ENCODE measurements at places on chromosomes 2 and 18.

GRCh38 chr18:8989017-8989416 lies 113.5 kb upstream of the NDUFV2 start:
- no peak for DNase-seq

DNA sequence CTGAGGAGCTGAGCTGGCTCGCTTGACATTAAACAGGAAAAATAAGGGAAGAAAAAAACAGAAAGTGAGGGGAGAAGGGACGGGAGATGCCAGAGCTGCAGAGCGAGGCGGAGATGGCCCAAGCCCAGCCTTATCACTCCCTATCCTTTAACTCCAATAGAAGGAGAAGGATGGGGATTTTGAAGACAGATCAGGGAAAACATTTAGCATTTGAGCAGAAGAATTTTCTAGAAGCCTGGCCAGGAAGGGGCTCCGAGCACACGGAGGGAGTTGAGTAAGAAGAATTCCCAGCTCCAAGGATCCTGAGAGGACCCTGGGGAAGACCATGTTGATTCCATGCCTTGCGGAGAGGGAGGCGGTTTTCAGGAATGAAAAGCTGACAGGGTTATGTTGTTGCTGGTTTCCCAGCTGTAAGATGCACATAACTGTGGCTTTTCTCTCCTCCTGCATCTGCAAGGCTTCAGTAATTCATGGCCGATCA lies 35.6 kb downstream of the TWIST2 start:
- no peak for DNase-seq

DNA sequence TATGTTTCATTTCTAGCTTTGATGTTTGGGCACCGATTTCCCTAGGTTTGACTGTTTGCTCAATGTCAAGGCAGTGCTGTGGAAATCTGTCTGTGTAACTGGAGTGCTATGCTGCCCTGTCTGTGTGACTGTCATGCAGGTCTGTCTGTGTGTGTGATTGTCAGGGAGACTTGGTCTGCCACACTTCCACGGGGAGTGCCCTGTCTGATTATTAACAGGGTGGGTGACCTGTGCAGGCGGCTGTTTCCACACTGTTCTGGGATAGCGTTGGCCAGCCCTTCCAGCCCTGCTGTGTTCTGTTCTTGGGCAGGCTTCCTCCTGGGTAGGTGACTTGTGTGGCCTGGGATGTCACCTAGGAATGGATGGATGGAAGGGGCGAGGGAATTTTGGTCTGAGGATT lies 85.3 kb downstream of the FHOD3 start:
- DNase-seq, result no peak

DNA sequence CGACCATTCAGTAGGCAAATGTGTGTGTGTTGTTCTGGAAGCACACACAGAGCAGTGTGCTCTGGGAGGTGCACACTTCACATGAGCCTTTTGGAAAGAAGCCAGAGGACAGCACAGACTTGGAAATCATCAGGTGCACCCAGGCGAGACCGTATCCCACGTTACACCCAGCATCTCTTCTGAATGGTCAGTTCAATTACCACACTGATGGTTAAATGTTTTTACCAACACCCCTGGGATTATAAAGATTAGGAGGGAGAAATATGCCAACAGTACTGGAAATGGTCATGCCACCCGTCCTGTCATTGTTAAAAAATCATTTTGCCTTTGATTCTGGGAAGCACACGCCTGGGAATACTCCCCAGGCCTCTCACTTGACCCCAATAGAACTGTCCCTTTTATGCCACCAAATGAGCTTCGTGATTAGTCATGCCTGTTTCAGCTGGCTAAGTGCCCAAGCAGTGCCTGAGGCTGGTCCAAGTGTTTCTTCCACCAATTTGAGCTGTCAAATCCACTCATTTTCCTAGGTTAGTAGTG lies 183.7 kb downstream of the NRP2 start:
- DNase-seq, result no peak

GRCh38 chr2:209380293-209380692 lies 43.6 kb upstream of the MAP2 start:
- DNase-seq, result no peak

DNA sequence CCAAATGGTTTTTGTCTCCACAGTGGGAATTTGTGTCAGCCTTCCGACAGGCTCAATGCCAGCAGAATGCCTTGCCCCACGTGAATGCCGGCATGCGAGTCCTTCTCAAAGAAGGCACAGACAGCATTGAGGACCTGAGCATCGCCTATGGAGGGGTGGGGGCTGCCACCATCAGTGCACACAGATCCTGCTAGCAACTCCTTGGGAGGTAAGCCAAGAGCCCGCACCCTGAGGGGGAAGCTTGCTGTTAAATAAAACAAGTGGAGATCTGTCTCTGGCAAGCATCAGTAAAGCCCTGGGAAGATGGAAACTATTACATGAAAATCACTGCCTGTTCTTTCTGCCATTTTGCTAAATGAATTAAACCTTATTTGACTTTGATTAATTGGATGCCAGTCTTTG lies 67.5 kb upstream of the BZW1 start:
- DNase-seq, result peak; percentile 18

DNA sequence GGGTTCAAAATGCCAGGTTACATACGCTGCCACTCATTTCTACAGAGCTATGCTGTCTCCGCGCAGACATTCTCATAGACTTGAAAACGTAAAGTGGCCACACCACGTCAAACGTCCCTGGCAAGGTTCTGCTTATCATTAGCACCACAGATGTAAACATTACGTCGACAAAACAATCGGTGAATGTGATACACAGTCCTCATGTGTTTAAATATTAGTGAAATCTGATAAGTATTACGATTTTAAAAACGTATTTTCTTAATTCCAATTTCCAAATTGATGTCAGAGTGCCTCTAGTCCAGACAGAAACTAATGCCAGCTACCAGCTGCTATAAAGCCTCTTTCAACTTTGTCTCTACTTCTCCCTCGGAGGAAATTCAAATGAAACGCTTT lies 1.2 kb downstream of the STK17B start:
- DNase-seq, result peak; percentile 65

- DNase-seq, result no peak
These were observed 453.9 kb upstream of the TRIB2 start for GRCh38 chr2:12262681-12263436.

DNA sequence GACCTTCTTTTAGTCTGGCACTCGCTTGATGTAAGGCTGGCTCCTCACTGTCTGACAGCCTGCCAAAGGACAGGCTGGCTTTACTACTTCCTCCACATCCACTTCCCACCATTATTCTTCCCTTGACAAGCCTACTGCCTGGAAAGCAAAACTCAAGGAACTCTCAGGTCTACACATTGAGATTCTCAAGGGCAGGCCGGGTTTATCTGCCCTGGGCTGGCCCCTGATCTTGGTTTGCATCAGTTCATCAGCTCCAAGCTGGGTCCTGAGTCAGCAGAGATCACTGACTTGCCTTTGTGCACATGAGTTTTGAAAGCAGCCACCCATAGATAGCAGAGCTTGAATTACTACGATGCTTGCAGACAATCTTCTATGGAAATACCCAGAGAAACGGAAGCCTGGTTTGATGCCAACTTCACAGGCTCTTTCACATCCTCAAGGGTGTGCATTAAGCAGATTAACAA lies 53.9 kb downstream of the KCTD18 start:
- DNase-seq, result no peak

DNA sequence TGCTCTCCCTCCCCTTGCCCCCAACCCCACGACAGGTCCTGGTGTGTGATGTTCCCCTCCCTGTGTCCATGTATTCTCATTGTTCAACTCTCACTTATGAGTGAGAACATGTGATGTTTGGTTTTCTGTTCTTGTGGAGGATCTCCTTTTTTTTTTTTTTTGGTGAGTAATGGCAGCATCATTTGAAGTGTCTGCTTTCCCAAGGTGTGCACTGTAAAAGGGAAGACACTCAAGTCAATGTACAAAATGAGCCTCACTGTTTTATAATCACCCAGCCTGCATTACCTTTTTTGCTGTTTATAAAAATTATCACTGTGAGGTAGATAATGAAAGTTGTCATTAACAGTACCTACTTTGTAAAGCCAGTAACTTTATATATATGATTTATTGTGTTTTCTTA lies 56.9 kb downstream of the INSIG2 start:
- no peak for DNase-seq

DNA sequence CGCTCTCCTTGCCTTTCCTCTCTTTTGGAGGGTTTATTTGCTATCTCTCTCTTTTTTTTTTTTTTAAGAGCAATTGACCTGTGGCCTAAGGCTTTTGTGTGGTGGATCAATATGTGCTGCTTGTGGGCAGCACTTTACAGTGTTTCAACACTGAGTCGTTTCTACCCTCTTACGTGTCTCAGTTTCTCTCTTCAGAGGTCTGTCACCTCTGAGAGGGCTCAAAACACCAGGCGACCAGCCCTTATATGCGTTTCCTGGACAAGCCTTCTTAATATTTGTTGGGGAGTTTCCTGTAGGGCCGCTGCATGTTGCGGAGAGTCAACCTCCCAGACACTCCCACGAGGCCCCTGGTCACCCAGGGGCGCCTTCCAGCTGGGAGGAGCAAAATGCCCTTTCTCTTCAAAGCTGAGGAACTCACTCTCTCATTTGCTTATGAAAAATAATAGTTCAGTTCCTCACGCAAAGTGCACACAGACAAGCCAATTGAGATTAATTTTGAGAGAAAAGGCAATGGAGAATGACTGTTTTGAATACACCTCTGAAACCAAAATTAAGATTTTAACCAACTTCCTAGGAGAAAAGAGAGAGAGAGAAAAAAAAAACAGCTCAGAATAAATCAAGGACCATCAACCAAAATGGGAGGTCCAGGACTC lies 96.3 kb upstream of the B3GNT2 start:
- no peak for DNase-seq

DNA sequence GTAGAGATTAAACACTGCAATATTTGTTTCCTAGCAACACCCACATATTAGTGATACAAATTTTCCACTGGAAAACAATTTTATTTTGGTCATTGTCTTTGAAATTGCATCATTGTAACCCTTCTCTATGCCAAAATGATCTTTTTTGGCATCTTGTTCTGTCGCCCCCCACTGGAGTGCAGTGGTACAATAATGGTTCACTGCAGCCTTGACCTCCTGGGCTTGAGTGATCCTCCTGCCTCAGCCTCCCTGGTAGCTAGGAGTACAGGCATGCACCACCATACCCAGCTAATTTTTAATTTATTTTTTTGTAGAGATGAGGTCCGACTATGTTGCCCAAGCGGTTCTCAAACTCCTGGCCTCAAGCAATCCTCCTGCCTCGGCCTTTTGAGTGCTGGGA lies 117.4 kb downstream of the PIK3C3 start:
- DNase-seq, result peak; percentile 25

GRCh38 chr2:132632000-132632649 lies 37.9 kb downstream of the LYPD1 start:
- DNase-seq, result no peak

DNA sequence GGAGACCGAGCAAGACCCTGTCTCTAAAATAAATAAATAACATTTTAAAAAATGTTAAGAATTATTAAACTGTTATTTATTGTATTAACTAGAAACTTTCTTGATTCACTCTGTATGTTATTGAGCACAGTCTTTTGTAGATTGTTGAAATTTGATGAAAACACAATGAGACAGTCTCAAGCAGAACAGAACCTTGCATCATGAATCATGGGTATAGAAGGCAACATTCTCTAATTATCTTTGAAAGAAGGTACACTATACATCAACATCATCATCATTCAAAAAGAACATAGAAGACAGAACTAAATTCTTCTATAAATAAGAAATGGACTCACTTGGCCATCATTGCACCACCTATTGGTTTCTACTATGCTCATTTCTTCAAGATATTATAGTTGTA lies 67.7 kb downstream of the SLC8A1 start:
- no peak for DNase-seq

DNA sequence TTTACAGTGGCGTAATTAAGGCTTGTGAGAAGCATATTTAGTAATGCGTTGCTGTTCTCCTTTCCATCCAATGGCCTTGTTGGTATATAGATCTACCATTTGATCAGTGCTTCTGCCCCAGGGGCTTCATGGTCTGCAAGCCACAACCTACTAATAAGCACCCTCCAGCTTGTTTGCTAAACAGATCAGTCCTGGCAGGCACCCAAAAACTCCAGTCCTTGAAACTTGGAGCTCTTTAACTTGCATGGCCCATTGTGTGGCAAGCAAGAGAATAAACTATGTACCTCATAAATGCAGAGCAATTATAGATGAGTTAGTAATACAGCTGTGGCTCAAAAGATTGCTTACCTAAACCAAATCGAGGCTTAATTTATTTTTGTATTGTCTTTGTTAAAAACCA lies 158.5 kb downstream of the FTCDNL1 start:
- no peak for DNase-seq

DNA sequence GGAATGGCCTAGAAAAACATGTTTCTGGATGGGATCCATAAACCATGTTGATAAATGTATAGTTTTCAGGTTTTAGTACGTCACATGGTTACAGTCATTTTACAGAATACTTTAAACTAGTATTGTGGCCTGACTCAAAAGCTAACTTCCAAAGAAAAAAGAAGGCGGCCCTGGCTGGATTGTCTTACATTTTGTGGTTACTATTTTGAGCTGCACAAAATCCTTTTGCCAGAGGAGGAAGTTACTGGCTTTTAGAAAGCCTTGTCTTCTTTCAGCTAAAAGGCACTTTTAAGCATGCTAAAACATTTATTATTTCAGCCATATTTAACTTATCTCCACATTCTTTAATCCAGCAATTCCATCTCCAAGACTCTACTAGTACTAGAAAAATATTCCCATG lies 227.9 kb downstream of the CDH2 start:
- DNase-seq, result no peak

DNA sequence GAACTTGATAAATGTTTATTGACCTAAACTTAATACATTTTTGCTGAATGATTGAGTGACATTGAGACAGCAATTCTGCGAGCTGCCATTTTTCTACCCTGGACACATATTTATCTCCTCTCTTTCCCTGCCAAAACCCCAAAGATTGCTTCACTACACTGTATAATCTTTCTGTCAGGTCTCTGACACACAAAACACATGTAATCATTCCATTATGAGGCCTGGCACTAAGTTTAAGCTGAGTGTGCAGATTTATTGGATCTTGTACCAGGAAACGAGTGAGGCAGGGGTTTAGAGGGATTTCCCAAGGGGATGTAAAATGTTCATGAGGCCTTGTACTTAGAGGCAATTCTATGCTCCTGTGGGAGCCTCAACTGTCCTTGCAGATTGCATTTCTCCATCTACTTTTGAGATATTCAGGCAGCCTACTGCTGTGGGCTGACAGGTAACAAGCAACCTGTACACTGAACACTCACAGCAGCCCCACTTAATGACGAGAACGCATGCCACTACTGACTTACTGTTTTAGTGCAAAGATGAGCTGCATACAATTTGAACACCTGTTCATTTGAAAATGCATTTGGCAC lies 13.7 kb upstream of the OSR1 start:
- DNase-seq, result no peak

- no peak for DNase-seq
These were observed 12.1 kb downstream of the LRRTM1 start for GRCh38 chr2:80292474-80292873.

- no peak for DNase-seq
These were observed 15.8 kb upstream of the SFXN5 start for GRCh38 chr2:73087311-73087710.

DNA sequence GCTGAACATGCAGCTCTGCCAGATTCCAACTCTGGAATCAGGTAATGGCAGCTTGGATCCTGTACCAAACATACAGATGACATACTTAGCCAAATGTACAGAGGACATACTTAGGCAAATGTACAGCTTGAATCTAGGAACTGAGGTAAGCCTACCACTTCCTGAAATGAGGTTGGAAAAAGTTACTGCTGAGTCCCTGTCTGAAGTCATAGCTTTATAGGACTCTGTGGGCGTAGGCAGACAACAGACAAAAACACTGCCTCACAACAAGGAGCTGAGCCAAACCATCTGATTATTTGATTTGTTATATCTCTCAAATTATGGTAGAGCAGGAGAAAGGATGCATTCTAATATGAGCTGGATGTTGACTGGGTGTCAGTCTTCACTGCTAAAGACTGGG lies 290.2 kb upstream of the TCF4 start:
- no peak for DNase-seq
